Stimulated activated CD4-positive, alpha-beta T cell treated with anti-CD3 and anti-CD28 coated beads, Interleukin-12 subunit alpha, Interleukin-12 subunit beta, amount 100 ng/mL, for 4 hours (primary cell): ENCODE measurements at places on chromosomes 3 and 15.

DNA sequence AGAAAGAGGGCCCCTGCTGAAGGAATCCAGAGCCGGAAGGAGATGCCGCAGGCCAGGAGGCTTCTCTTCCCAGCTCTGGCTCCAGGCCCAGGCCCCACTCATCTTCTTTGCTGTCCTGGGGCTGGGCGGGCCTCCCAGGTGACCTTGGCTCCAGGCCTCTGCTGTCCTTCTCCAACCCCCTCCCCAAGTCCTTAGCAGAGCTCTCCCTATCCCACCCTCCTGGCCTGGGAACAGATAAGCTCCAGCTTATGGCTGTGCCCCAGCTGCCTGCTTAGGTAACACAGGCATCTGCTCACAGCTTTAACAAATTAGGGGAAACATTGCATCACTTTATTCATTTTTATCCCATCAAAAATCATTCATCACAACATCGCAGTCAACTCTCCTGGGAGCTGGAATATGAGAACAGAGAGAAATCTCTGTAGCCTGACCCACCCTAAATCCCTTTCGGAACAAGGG, 86.9 kb downstream of the SEMA5B start:
- no peak for DNase-seq

- no peak for DNase-seq
Measured at GRCh38 chr3:124420392-124420791, 309.9 kb upstream of the UMPS start.

DNA sequence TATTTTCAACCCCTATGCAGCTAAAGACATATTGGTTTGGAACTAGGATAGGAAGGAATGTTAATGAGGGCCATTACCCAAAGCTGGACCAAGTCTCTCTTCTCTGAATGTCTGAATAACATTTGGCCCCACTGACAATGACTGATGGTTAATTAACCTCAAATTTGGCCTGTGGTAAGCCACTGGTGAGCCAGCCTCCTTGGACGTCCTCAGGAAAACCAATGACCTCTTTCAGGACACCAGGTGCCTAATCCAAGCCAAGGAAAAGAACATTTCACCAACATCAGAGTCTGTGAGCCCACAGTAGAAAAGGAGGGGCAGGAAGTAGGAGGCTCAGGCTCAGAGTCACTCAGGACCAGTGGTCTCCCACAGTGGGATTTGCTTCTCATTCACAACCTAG, 56.4 kb upstream of the ETV5 start:
- no peak for DNase-seq

DNA sequence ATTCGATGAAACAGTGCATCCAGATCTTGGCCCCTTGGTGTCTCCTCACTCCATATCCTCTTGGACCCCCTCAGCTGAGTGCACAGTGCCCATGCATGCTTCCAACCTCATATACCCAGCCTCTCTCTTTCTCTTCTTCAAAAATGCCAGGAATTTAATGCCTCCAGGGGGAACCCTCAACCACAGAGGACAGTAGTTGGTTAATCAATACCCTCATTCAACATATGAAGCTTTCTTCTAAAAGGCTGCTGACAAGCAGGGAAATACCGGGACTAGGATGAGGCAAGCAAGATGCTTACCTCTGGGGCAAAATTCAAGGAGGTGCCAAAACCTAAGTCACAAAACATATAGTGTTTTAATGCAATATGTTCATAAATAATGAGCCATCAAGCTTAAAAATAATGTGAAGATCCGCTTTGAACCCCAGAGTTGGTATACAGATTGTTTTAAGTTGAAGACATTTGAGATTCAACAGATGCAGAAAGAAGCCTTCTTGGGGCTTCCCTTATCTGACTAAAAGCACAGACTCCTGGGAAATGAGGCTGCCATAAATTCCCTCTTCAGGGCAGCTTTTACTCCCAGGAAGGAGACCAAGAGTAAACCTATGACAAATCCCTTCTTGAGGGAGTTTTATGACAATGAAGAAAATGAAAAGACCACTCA, 48.2 kb upstream of the FHIT start:
- DNase-seq, result no peak

- DNase-seq, result no peak
Measured at GRCh38 chr15:90011705-90012104, 10.6 kb downstream of the ZNF710 start.

DNA sequence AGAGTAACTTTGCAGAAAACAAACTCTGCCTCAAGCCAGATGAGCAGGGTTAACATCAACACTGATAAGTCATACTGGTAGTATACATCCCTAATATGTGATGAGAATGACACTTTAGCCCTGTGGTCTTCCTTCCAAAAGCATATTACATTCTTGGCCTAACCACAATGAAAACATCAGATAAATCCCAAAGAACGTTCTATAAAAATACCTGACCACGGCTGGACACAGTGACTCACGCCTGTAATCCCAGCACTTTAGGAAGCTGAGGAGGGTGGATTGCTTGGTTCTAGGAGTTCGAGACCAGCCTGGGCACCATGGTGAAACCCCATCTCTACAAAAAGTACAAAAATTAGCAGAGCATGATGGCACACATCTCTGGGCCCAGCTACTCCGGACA, 4.7 kb downstream of the TMCC1 start:
- no peak for DNase-seq

DNA sequence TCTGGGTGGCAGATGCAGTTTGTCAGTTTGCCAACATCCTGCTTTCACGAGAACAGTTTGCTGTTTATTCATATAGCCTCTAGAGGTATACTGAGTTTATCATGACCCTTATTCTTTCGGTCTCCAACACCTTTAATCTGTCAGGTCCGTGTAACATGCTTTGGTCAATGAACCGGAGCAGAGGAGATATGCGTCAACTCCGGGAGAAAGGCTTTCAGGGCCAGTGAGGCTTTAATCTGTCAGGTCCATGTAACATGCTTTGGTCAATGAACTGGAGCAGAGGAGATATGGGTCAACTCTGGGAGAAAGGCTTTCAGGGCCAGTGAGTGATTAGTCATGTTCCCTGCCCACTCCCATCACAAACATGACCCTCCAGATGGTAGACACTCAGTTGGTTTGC, 16.9 kb upstream of the GPD1L start:
- no peak for DNase-seq

GRCh38 chr15:60480149-60480548, 1.2 kb upstream of the ICE2 start:
- no peak for DNase-seq
